KBM-7 (cell line): ENCODE measurements at places on chromosomes 6 and 20.

GRCh38 chr6:33008944-33009861 is at the start of gene HLA-DOA:
HLA-DOA (minus strand) TSS chr6:33009591.
- DNase-seq: peak; percentile 40

GRCh38 chr6:84150705-84151104 is 76.7 kb downstream of the CEP162 start:
- DNase-seq: no peak

DNA sequence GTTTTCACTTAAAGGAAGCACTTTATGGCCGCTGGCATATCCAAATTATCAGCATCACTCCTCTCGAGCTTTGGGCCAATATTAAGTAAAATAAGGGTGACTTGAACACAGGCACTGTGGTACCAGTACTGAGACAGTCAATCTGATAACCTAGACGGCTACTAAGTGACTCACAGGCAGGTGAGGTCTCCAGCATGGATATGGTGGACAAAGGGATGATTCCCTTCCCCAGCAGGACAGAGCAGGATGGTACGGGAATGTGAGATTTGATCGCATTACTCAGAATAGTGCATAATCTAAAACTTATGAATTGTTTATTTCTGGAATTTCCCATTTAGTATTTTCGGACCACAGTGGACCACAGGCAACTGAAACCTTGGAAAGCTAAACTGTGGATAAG is 55.7 kb downstream of the TNFRSF21 start:
- DNase-seq: no peak

DNA sequence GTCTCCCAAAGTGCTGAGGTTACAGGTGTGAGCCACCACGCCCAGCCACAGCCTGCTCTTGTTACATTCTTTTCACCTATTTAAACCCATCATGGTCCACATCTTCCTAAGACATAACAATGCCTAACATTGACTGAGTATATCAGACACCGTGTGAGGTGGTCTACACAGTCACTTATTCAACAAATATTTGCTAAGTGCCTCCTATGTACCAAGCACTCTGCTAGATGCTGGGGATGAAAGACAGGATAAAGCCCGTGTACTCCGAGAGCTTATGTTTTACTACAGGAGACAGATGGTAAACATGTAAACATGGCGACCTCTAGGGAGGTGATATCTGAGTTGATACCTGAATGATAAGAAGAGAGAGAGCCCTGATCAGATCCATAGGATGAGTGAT is 12.7 kb downstream of the BCL2L1 start:
- no peak for DNase-seq
